ENCODE measurements at places on chromosomes 16 and 17.
A peak's percentile ranks its signal among the peaks of the same experiment; 100 is the strongest.

- no peak for DNase-seq
These were observed 3.8 kb downstream of the PRR29 start for GRCh38 chr17:64001763-64002529.

- no peak for DNase-seq
These were observed 45.3 kb upstream of the MSI2 start for GRCh38 chr17:57210972-57211411.

DNA sequence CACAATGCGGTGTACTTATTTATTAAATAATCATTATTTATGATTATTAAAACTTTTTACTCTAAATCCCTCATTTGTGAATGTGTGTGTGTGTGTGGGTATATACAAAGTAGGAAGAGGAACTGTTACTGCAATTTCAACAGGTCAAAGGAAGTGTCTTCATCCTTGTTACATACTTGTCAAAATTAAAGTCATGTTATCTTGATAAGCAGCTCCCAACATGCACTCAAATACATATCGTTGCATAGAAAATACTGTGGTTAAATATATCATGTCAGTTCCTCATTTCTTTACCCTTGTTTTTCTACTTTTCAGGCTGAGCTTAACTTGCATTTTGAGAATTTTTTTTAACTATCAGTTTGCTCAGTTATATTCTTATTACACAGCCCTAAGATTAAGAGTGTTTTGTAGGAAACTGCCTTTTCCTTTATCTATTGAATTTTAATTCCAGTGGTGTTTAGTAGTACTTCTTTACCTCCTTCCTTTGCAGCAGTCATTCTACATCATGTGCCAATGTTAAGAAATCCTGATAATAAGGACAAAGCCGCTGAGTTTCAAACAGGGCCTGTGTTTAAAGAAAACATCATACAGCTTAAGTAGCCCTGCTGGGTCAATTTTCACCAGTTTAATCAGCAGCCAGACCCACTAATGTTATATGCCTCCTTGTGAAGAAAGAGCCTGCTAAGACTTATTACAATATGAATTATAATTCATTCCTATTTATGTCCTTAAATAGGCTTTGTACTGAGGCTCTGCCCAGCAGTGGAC, 7.2 kb downstream of the EFCAB5 start:
- DNase-seq: no peak

- DNase-seq: no peak
These were observed 17.3 kb downstream of the GRB7 start for GRCh38 chr17:39754958-39755553.

- no peak for DNase-seq
These were observed 30.9 kb downstream of the PGS1 start for GRCh38 chr17:78409191-78409928.

DNA sequence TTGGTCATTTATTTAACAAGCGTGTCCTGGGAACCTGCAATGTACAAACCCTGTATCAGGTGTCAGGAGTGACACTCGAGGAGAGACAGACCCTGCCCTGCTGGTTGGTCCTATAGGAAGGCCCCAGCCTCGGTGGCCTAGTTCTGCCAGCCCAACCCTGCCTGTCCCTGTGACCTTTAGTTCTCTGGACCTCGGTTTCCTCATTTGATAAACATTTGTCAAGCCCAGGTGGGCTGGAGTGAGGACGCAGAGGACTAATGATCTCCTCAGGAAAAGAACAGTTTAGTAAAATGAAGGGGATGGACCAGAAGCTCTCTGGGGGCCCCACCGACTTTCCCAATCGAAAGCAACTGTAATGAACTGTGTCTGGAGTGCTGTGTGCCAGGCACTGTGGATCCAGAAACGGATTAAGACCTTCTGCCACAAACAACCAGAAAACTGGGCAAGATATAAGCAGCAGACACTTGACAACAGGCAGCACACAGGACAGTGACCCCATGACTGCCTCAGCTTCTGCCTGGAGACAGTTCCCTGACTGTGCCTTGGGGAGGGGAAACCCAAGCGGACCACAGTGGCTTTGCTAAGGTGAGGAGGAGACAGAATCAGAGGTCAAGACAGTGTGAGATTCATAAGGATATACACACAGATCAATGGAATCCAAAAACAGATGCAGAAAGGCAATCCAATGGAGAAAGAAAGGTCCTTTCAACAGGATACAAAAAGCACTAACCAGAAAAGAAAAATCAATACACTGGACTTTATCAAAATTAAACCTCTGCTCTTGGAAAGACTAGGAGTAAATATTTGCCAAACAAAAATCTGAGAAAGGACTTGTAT, 8.8 kb downstream of the PRCD start:
- DNase-seq: no peak

DNA sequence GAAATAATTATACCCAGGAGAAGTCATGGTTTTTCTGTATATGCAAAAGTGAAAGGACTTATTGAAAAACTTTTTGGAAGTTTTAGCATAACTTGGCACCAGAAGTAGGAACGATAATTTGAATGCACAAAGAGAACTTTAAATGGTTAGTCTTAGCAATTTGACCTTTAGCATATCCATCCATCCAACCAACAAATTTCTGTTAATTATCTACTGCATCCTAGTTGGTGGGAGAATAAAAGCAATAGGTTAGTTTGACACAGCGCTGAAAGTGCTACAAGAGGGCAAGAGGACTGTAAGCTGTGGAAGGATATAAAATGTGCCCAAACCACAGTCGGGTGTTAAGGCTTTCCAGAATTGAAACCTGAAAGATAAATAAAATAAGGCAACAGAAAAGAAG, 17.6 kb downstream of the SPAG9 start:
- DNase-seq: no peak

GRCh38 chr16:20676837-20677236, 20.6 kb downstream of the ACSM1 start:
- DNase-seq: no peak

DNA sequence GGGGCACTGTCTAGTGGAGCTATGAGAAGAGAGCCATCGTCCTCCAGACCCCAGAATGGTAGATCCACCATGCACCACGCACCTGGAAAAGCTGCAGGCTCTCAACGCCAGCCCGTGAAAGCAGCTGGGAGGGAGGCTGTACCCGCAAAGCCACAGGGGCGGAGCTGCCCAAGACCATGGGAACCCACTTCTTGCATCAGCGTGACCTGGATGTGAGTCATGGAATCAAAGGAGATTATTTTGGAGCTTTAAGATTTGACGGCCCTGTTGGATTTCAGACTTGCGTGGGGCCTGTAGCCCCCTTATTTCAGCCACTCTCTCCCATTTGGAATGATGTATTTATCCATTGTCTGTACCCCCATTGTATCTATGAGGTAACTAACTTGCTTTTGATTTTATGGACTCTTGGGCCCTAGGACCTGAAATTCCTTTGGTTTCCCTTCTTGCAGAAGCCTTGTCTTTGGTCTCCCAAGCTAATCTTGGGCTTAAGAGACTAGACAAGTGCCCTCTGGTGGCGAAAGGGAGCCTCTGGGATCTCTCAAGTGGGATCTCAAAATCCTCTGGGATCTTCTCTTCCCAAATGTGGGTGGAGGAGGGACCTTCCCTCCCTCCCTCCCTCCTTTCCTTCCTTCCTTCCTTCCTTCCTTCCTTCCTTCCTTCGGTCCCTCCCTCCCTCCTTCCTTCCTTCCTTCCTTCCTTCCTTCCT, 58.2 kb upstream of the HAPSTR1 start:
- DNase-seq: no peak

GRCh38 chr16:2925951-2926649, 14.4 kb downstream of the FLYWCH1 start:
- DNase-seq: no peak

- no peak for DNase-seq
These were observed 72.0 kb upstream of the KSR1 start for GRCh38 chr17:27384261-27384701.

- no peak for DNase-seq
These were observed 782.4 kb upstream of the SOX9 start for GRCh38 chr17:71338396-71338795.

DNA sequence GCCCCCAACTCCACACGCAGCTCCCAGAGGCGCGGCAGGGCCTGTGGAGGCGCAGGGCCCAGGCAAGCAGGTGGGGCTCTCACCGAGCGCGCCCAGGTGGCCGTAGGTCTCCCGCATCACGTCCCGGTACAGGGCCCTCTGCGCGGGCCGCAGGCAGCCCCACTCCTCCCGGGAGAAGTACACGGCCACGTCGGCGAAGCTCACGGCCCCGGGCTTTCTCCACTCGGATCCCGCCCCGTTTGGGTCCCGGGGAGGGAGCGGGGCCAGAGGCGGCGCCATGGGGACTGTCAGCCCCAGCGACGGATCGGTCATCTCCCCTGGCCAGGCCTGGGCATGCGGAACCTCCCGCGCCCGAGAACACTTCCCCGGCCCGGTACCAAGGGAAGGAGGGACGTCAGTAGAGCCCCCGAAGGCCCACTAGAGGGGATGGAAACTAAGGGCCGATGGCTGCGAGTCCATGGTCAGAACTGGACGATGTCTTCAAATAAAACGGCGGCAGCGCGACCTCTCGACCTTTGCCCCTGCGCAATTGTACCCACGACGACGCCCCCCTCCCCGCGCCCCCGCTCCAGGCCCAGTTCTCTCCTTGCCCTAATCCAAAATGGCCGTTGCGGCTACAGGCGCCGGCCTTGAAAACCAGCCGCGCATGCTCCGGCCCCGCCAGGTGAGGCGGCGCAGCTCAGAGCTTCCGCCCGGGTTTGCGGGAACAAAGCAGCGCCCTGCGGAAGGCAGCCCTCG, at the start of gene ZNF747:
Gene ZNF747 (minus strand): TSS at position 491 of the 738 bp plus-strand sequence. CDS start 179 bp downstream, at position 312.
- peak; percentile 80 for DNase-seq

GRCh38 chr17:66990047-66990446, 25.5 kb downstream of the CACNG4 start:
- no peak for DNase-seq

DNA sequence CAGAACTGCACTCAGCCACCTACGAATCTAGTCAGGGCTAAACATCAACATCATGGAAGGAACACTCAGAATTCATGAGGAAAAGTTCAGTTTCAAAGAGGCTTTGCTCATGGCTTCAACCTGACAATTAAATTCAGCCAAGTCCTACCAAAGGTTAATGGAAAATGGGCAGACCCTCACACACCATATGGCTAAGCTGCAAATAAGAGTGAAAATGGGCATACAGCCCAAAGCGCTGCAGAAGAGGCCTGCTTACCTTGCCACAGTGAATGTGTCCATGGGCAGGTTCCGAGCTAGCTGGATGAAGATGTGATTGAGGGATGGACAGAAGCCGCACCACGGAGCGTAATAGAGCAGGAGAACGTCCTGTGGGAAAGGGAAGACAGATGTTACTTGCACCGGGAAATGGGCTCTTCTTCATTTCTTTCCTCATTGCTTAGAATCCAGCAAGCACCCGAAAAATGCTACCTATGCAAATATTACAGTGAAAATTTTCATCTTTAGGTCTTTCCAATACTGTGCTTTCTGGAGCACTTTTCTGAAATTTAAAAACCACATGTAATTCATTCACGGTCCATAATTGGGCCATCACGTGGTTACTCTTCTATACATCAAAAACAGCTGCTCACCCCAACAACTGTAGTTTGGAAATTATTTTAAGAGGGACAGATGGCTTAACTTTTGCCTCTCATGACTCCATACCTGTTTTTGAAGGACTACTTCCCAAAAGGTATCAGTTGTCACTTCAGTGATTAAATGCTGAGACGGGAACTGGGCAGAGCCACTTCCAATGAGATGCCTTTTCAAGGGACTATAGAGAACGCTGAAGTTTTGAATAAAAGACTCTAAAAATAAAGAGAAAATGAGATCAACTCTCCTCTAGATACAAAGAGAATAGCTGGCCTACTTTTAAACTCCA, 19.6 kb downstream of the SNN start:
- no peak for DNase-seq

DNA sequence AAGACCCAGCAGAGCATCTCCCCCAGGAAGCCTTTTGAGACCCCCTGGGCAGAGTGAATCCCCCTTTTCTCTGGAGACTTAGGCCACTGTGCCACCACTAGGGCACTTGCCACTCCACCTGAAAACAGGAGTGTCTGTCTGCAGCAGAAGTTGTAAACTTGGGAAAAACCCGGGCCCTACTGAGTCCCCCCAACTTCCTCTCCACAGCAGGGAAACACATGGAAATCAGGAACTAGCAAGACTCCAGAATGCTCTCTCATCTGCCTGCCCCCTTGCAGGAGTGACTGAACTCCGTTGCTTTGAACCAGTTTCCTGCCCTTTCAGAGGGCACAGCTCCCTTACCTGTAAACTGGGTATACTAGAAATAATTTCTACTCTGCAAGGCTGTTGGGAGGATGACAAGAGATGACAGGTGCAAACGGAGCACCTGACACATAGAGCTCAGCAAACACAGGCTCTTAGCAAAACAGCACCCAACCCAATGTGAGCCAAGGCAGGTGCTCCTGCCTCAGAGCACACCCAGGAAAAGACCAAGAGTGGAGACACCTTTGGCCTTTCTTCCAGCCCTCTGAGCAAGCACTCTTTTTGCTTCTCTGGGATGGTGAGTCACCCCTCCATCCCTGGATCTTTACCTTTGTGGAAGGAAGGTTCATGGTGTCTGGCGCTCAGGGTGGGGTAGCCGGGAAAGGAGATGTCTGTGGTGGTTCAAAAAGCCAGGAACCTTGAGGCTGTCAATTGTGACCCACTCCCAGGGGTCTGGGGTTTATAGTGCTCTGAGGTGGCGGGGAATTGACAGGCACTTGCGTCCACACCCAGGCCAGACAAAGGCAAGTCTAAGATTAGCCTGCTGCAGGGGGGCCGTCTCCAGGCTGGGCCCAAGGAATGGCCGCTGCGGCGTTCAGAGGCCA, at the start of gene HCRT:
Gene HCRT (minus strand): TSS at position 740 of the 908 bp plus-strand sequence. CDS start 87 bp downstream, at position 653.
- no peak for DNase-seq

- DNase-seq: no peak
These were observed at the start of gene CCL13 for GRCh38 chr17:34356194-34356593. Gene CCL13 (plus strand): TSS chr17:34356480. CDS start chr17:34356527, 47 bp downstream.

DNA sequence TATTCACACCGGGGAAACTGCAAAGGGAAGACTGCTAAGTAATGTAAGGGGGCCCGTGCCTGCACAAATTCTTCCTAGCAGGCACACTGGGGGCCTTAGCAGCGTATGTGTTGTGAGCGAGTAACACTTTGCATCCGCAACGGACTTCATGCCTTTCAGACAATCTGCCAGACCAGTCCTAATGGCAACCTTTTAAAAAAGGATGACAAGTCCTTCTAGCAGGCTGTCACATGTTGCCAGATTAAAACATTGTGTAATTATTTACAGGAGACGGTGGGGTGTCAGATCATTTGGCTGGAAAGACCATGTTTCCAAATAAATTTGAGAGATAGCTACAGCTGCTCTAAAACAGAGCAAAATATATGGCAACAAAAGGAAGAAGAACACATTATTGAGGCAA, 46.1 kb downstream of the CPPED1 start:
- DNase-seq: no peak

DNA sequence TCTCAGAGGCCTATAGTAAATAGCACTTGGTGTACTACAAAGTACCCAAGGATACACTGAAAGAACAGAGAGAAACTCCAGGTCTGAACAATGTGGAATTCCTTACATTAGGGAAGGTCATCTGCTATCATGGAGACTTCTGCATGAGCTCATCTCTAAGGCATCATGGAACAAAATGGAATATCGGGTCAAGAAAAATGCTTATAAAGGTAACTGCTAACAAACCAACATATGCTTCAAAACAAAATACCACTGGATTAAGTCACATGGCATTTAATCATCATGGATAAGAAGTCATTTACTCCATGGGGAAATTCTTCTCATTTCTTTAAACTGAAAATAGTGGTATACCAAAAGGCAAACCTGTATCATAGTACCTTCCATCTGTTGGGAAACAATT, 34.2 kb downstream of the TXNDC11 start:
- DNase-seq: no peak

GRCh38 chr16:2715064-2715463, 5.0 kb downstream of the PRSS27 start:
- no peak for DNase-seq
